ENCODE measurements at places on chromosomes 12 and 14.

- DNase-seq, result no peak
Observed at GRCh38 chr12:92110083-92110640, 35.5 kb downstream of the BTG1 start.

DNA sequence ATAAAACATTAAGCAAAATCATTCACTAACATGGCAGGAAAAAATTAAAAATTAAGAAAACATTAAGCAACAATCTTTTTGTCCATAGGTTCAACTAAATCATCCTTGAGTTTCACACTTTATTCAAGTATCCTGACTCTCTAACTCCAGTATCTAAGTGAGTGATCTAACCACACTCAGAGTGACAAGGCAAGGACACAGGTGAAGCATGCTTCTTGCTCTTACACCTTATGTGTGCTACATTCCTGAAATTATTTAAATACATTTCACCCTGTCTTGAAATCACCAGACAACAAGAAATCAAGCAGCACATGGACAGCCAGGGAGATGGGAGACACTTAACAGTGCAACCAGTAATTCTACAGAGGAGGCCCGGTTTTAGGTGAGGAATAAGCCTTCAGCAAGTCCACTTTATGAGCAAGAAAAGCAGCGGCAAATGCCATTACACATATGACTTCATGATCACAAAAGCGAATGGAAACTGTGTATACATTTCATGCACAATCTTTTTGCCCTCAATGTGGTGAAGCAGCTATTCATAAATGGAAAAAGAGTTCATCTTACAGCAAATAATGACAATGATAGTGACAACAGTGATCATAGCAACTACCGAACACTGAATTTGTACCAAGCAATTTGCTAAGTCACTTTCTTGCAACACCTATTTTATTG is 37.4 kb downstream of the PHLDA1 start:
- DNase-seq, result no peak

DNA sequence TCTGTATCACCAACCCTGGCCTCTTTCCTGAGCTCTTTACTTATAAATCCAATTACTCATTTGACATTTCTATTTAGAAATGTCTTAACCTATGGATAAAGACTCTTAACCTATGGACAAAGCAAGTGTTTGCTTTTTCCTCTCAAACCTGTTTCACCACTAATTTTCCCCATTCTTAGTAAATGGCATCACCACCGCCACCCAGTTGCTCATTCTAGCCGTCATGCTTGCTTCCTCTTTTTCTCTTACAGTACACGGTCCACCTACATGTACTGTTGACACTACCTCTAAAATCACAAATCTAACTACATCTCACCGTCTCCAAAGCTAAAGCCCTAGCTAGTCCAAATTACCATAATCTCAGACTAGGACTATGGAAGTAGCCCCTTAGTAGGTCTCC is 60.0 kb downstream of the CAPS2 start:
- DNase-seq, result no peak

DNA sequence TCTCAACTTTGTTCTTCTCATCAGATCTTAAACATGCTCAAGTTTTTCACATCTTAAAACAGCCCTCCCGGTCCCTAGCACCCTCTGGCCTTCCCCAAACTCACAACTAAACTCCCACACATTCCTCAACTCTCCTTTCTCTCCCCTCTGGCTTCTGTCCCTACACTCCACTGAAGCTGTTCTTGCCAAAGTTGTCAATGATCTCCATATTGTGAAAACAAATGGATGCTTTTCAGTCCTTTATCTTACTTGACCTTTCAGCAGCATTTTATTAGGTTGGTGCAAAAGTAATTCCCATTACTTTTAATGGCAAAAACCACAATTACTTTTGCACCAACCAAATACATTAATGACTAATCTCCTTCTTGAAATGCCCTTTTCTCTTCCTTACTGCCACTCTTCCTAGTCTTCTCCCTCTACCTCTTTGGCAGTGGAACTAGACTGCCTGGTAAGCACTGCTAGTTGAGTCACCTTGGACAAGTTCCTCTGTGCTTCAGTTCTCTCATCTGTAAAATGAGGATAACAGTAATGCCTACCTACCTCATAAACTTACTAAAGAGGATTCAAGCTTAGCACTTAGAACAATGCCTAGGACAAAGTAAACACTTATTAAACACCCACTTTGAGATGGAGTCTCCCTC is 16.0 kb downstream of the CERS5 start:
- no peak for DNase-seq

- no peak for DNase-seq
Observed at GRCh38 chr12:12786351-12786705, 869 bp downstream of the APOLD1 start.

DNA sequence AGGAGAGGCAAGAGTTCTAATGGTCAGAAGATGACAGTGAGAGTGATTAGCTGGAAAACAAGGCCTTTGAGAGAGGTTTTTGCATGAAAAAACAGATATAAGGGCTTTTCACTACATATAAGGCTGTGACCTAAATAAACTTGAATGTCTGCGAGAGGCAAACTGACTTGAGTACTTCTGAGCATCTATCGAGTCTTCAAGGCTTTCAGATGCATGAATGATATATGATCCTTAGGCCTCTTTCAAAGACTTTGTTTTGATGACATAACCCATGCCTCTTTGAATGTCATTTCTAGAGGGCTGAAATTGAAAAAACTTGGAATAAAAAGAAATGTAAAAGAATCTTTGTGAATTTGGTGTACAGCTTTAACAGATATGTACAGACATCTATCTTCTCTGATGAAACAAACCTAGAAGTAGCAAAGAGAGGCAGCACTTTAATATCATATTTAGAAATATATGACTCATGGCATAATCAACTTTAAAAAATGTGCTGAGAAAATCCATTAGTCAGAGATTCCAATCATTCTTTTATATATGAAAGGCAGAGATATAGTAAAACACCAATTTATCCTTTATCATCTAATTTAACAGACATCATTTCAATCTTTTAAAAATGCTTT is 72.6 kb downstream of the PPM1H start:
- DNase-seq, result no peak

GRCh38 chr12:67425394-67425793 is 156.2 kb downstream of the CAND1 start:
- no peak for DNase-seq

DNA sequence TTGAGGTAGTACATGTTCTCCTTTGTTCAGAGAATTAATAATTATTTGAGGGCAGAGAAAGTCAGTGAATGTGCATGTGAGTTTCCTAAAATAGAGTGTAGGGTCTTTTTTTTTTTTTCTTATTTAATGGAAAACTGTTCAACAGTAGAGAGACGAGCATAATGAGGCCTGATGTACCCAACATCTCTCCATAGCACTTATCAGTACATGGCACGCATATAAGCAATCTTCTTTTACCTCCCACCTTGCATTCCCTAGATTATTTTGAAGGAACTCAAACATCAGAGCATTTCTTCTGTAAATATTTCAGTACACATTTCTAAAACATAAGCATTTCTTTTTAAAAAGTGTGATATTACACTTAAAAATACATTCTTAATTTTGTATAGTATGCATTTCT is 87.8 kb downstream of the KTN1 start:
- DNase-seq, result no peak

GRCh38 chr14:100778526-100778882 is 47.4 kb upstream of the MEG3 start:
- no peak for DNase-seq

- no peak for DNase-seq
Observed at GRCh38 chr12:110141389-110141788, 17.2 kb downstream of the IFT81 start.

- no peak for DNase-seq
Observed at GRCh38 chr14:103023881-103024473, 33.4 kb downstream of the CDC42BPB start.

Data from right renal cortex interstitium (tissue), 3 donors.